Glomerular endothelial cell (primary cell): ENCODE measurements at places on chromosomes 7 and 10.

DNA sequence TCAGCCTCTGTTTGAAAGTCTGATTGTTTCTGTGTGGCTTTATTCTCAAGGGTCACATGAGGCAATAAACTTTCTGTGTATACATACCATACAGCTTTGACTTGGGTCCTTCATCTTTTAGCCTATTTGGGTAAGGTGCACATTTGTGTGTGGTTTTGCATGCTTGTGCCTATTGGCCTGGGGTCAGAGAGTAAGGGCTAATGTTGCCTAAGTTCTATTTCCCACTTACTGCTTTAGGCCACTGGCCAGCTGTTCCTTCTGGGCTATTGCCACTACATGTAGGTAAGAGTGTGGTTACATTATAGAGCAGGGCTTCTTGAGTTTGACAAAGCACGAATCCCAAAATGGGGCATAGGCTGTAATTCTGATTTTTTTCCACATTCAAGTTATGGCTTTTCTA, 21.8 kb downstream of the BBIP1 start:
- no peak for DNase-seq

- no peak for DNase-seq
Observed at GRCh38 chr7:127594490-127594889, 954 bp downstream of the FSCN3 start.

DNA sequence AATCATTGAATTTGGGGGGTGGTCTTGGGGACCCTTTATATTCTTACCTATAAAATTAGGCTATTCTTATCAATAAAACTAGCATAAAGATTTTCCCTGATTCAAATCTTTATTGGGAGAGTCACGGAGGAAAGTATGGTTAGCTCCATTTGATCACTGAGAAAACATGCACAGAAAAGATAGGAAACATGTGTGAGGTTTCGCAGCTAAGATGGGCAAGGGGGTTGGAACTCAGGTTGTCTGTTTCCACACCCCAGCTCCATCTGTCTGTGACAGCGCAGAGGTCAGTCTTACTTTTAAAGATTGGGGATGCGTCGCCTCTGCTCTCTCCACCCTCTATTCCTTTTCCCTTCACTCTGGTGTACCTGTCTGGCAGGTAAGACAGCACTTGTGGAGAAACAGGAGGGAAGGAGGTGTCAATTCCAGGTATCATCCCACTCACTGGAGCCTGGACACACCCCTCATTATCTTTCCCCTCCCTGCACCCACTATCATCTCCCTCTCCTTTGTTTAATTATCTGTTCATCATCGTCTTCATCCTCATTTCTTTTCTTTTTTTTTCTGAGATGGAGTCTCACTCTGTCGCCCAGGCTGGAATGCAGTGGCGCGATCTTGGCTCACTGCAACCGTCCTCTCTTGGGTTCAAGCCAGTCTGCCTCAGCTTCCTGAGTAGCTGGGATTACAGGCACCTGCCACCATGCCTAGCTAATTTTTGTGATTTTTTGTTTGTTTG, 2.4 kb upstream of the DENND10 start:
- no peak for DNase-seq

GRCh38 chr10:77609781-77610272, 27.8 kb downstream of the KCNMA1 start:
- no peak for DNase-seq

- no peak for DNase-seq
Observed at GRCh38 chr7:157622408-157623205, 285.8 kb downstream of the DNAJB6 start.

DNA sequence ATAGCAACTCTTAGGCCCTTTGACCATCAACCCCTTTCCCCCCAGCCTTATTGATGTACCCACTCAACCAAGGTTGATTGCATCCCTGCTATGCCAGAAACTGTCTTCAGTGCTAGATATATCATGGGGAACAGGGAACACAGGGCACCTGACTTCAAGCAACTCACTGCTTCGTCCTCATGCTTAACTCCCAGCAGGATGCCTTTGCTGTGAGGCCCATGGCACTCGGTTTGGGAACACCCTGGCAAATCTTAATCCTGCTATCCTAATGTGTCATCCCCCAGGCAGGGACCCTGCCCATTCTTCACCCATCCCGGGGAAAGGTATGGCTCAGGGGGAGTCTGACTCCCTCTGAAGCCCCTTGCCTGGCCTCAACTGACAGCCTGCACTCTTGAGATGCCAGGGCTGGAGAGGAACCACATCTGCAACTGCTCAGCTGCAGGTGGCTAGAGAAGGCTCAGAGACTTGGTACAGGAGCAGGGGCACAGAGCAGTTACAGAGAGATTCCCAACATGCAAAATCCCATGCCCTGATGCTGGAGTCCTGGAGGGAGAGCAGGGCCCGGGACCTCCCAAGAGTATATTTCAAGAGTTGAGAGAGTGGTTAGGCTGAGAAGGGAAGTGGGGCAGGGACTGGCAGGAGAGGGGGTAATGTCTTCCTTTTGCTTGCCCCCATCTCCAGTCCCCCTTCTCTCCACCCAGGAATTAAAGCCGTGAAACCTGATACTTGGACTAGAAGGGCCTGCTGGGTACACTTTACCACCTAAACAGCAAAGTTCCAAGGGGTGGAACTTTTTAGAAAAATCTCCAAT, 2.4 kb upstream of the UNC5B start:
- no peak for DNase-seq

GRCh38 chr10:46255801-46256747, 30.7 kb upstream of the ANTXRL start:
- DNase-seq, result no peak

DNA sequence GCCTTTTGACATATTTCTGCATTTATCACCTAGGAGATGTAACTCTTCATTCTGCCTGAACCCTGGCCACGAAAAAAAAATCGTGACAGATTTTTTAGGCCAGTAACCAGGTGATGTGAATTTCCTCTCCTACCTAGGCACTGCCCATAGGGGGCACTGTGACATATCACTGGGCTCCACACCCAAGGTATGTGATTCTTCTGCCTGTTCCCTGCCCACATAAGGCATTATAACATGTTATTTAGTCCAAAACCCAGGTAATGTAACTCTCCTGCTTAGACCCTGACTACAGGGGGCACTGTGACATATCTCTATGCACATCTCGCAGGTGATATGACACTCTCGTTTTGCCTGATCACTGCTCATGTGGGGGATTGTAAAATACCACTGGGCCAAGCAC, 29.5 kb upstream of the ZNF107 start:
- no peak for DNase-seq

DNA sequence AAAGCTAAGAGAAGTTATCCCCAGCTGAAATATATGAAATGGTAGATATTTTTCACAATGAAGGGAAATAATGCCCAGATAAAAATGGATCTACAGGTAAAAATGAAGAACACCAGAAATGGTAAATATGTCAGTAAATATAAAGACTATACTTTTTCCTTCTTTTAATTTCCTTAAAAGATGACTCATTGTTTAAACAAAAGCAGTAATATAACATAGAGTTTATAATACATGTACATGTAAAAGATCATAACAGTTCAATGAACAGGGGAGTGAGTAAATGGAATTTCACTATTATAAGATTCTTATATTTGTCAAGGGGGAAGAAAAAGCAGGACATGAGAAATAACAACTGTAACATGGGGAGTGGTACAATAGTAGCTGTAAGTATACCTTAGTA, 7.4 kb downstream of the POT1 start:
- no peak for DNase-seq

DNA sequence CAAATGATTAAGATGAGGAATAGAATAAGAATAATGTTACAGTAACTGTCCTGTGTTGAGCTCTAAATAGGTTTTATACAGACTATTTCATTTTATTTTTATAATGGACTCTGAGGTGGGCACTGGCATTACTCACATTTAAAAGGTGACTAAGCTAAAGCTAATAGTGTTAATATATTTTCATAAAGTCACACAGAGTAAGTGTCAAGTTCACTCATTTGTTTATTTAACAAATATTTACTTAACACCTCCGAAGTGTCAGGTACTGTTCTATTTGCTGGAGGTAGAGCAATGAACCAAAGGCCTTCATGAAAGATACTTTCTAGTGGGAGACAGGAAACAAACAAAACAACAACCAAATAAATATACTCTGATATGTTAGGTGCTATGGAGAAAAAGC, 44.0 kb downstream of the ASB4 start:
- no peak for DNase-seq

GRCh38 chr10:25557136-25557535, 376.9 kb upstream of the MYO3A start:
- DNase-seq, result no peak

GRCh38 chr10:119755446-119755845, 29.6 kb downstream of the INPP5F start:
- DNase-seq, result no peak

DNA sequence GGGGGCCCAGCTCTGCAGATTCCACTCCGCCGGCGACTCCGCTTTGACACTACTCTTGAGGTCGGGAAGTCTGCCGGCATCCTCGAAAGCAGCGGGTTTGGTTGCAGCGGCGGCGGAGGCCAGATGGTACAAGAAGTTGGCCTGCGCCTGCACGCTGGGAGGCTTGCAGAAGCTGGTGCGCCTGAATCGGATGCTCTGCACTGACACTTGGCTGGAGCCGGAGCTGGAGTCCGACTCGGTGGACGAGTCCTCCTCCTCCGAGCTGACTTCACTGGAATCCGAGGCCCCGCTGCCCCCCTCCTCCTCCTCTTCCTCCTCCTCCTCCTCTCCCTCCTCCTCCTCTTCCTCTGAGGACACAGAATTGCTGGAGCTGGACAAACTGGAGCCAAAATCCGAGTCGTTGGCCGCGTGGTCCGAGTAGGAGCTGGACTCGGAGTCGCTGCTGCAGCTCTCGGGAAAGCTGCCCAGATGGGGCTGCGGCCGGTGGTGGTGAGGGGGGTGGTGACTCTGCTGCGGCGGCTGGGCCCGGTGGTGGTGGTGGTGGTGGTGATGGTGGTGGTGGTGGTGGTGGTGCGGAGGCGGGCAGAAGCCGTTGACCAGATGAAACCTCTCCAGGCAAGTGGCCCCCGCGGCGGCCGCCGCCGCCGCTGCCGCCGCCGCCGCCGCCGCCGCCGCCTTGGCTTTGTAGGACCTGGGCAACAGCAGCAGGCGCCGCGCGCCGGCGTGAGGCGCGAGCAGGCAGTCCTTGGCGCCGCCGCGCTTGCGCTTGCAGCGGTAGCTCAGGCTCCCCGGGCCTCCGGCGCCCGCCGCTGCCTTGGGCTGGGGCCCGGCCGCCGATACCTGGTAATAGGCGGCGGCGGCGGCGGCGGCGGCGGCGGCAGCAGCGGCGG, 9.0 kb downstream of the SKIDA1 start:
- no peak for DNase-seq

DNA sequence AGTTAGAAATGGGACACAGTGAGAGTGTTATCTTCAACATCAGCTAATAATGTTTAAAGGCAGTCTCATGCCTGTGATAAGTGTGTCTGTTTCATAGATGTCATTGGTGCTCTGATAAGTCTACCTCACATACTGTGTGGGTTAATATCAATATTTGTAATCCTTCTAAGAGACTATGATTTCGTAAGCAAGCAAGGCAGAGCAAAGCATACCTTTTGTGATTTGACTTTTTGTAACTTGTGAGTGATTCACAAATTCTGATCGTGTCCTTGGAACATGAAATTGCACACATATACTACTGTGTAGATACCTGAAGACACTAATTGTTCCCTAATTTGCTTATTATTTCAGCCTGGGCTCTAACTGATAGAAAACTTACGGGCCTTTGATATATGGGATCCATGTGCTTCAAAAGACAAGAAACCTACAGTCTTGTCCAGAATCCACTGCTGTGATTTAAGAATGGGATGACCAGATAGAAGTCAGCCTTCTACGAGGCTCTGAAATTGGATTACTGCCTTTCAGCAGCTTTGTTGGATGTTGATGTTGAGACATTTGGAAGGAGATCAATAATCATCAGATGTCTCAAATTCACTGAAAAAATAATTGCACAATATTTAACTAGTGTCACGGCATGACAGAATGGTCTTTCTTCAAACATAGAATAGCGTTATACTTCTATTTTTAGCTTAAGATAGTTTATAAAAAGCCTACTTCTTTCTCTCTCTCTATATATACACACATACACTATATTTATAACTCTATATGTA, 63.2 kb upstream of the KLF6 start:
- no peak for DNase-seq

- DNase-seq, result no peak
Observed at GRCh38 chr7:128804484-128804883, 12.7 kb downstream of the CCDC136 start.
